ENCODE measurements at places on chromosomes 4 and X.

DNA sequence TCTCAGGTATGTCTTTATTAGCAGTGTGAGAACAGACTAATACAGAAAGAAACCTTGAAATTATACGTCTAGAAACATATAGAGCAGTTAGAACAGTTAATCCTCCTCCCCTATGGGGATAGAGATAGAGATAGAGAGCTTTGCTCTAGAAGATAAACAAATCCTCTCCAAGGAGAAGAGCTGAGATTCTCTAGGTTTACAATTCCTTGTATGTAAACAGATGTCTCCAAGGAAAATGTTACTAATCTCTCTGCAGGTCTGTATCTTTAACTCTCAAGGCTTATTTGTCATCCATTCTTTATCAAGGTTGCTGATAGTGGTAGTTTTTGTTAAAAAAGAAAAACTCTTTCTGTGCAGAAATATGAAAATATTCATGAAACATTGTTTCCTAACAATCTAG lies 282.1 kb upstream of the GIMD1 start:
- H3K27ac ChIP-seq = no peak overlapping the region
- H3K4me1 ChIP-seq = no peaks in the 10 kb centered on the region
- no peak overlapping the region for H3K4me3 ChIP-seq
- DNase-seq = no peak

DNA sequence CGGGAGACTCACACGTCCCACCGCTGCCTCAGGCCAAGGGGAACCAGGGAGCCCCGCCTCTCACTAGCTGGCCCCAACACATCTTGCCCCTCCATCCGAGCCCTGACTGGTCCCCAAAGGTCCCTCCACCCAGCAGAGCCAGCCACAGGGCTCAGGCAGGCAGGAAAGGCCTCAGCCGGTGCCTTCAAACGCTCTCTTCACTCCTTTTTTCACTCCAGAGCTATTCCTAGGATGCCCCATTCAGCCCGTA lies 1.5 kb upstream of the ARHGAP4 start:
- peak overlapping the region; percentile 90 for H3K27ac ChIP-seq
- peaks cover 10% of the 10 kb centered on the region for H3K4me1 ChIP-seq
- no peaks in the 10 kb centered on the region for H3K36me3 ChIP-seq

DNA sequence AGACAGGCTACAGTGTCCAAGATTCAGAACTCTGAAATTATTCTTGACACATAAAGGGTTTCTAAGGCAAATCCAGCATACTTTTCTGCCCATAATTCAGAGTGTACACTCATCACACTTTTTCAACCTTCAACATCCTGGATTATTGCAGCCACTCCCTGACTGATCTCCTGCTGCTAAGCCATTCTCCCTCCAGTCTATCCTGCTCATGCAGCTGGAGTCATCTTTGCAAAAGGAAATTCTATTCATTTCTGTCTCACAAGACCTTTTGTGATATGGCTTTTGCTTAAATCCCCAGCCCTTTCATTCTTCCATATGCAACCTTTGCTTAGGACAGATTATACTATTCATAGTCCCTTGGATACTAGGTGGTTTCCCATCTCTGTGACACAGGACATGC lies 236.1 kb upstream of the LDB2 start:
- no peak overlapping the region for H3K4me3 ChIP-seq
- no peak for DNase-seq
- no peaks in the 10 kb centered on the region for H3K36me3 ChIP-seq
- no peaks in the 10 kb centered on the region for H3K4me1 ChIP-seq
- H3K27ac ChIP-seq = no peak overlapping the region
- H3K27me3 ChIP-seq = no peaks in the 10 kb centered on the region

DNA sequence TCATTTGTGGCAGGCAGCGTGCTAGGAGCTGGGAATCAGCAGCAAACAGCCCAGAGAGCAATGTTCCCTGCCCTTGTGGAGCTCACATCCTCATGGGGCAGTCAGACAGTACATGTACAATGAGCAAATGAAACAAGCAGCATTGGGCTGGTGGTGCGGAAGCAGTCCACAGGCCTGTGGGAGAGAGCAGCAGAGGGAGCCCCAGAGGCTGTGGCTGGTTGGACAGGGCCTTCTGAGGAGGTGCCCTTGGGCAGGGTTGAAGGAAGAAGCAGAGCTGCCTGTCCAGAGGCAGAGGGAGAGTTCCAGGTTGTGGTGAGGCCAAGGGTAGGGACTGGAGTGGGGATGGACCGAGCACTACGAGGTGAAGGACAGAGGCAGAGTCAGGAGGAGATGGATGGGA lies 22.5 kb downstream of the MMGT1 start:
- H3K27me3 ChIP-seq = no peaks in the 10 kb centered on the region
- no peaks in the 10 kb centered on the region for H3K36me3 ChIP-seq
- no peak for DNase-seq
- H3K4me1 ChIP-seq = no peaks in the 10 kb centered on the region
- no peak overlapping the region for H3K4me3 ChIP-seq

DNA sequence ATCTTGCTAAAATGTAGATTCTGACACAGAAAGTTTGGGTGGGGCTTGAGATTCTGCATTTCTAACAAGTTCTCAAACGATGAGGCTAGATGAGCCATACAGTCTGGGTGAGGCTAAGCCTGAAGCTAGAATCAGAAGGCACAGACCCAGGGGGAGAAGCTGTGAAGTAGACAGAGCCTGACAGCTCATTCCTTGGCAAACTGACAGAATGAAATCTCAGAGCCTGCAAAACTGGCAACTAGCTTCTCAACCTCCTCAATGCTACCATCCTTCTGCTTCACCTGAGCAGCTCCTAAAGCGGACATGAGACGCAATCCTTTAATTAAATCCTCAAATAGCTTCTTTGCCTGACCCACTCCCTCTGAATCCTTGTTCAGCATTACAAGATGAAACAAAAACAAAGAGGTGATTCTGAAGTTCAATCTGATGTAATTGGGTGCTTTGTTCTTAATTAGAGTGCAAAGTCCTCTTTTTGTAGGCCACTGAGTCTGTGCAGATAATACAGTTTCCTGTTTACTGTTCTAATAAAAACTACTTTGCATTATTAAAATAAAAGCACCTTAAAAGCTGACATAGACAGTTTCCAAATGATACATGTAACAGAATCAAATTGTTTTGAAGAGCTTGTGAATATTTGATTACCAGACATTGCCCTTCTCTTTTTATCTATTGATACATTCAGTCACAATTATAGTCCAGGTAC lies 71.0 kb upstream of the BMP2K start:
- H3K36me3 ChIP-seq = 0 out of 2 replicates have a peak, but pooled peaks cover 5% of the 10 kb centered on the region
- no peak overlapping the region for H3K4me3 ChIP-seq
- H3K27ac ChIP-seq = no peak overlapping the region
- DNase-seq = no peak
- H3K4me1 ChIP-seq = peaks cover 36% of the 10 kb centered on the region

DNA sequence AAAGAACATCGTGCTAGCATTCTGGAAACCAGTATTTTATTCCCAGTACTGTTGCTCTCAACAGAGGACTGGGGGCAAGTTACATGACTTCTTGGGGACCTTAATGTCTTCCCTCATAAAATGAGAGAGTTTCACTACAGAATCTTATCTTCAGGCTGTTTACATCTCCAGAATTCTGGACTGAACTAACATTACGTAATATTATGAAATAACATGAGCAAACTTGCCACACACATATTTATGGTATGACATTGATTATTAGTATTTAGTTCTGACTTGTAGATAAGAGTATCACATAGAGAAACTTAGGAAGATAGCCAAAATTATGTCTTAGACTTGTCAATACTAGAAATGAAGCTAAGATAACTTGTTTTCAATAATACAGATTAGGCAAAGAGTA lies 68.0 kb downstream of the NFKB1 start:
- H3K27ac ChIP-seq = no peak overlapping the region
- H3K27me3 ChIP-seq = no peaks in the 10 kb centered on the region
- H3K4me3 ChIP-seq = no peak overlapping the region
- DNase-seq = no peak
- H3K36me3 ChIP-seq = no peaks in the 10 kb centered on the region
- H3K4me1 ChIP-seq = no peaks in the 10 kb centered on the region

DNA sequence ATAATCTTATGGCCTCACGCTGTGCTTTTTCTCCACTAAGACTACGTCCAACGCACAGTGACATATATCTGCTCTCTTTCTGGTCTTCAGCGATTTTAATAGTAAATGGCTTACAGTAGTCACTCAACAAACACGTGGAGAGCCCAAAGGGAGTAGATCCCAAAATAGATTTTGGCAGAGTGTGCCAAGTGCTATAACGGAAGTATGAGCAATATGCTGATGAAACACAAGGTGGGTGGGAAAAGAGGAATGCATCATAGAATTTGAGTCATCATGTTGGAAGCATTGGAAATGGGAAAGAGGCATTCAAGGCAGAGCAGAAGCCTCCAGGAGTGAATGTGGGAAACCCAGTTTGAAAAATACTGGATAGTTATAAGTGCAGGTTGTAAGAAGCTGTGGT lies 129.1 kb upstream of the LDB2 start:
- no peak overlapping the region for H3K4me3 ChIP-seq
- no peaks in the 10 kb centered on the region for H3K27me3 ChIP-seq
- H3K4me1 ChIP-seq = peaks cover 4% of the 10 kb centered on the region

DNA sequence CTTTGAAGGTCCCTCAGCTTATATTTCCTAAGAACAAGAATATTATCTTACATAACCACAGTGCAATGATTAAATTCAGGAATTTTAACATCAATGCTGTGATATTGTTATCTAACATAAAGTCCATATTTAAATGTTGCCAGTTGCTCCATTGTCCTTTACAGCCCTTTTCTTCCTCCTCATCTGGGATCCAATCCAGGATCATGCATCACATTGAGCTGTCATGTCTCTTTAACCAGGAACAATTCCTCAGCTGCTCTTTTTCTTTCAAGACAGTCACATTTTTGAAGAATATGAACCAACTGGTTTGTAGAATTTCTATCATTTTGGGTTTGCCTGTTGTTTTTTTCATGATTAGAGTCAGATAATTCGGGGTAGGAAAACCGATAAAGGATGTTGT lies 12.0 kb downstream of the TMSB4X start:
- H3K27me3 ChIP-seq = no peaks in the 10 kb centered on the region
- no peak overlapping the region for H3K4me3 ChIP-seq
- H3K36me3 ChIP-seq = no peaks in the 10 kb centered on the region

- H3K27me3 ChIP-seq = no peaks in the 10 kb centered on the region
- H3K27ac ChIP-seq = no peak overlapping the region
- no peak for DNase-seq
- no peak overlapping the region for H3K4me3 ChIP-seq
Measured at GRCh38 chr4:187294861-187295260, 571.2 kb upstream of the FAT1 start.

GRCh38 chrX:134074151-134074550 lies 88.8 kb upstream of the GPC3 start:
- H3K4me1 ChIP-seq = no peaks in the 10 kb centered on the region
- no peaks in the 10 kb centered on the region for H3K27me3 ChIP-seq
- no peak overlapping the region for H3K27ac ChIP-seq
- no peak overlapping the region for H3K4me3 ChIP-seq
- no peak for DNase-seq

DNA sequence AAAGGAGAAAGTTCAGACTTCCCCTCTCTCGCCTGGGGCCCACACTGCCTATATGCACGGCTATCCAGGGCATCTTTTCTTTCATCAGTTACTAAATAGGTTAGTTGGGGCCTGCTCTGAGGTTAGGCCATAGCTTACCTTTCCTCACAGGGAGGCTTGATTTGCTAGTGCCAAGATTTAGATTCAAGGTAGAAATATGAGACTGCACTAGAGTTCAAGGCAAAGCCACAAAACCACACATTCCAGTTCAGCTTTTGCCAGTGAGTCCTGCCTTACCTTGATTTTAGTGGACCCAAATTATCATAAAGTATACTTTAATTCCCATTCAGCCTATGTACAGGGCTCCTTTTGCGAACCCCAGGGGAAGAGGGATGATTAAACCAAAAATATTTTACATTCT lies 762.8 kb downstream of the PDHA2 start:
- H3K4me1 ChIP-seq = peaks cover 8% of the 10 kb centered on the region
- H3K27me3 ChIP-seq = no peaks in the 10 kb centered on the region
- no peak for DNase-seq
- H3K36me3 ChIP-seq = no peaks in the 10 kb centered on the region

- no peak overlapping the region for H3K4me3 ChIP-seq
- H3K36me3 ChIP-seq = no peaks in the 10 kb centered on the region
- no peaks in the 10 kb centered on the region for H3K27me3 ChIP-seq
- H3K27ac ChIP-seq = no peak overlapping the region
Measured at GRCh38 chr4:29262986-29263385, 1457.2 kb upstream of the PCDH7 start.

- no peaks in the 10 kb centered on the region for H3K4me1 ChIP-seq
- DNase-seq = no peak
- H3K27me3 ChIP-seq = no peaks in the 10 kb centered on the region
- no peak overlapping the region for H3K27ac ChIP-seq
Measured at GRCh38 chrX:127306262-127306661, 486.7 kb downstream of the PRR32 start.

DNA sequence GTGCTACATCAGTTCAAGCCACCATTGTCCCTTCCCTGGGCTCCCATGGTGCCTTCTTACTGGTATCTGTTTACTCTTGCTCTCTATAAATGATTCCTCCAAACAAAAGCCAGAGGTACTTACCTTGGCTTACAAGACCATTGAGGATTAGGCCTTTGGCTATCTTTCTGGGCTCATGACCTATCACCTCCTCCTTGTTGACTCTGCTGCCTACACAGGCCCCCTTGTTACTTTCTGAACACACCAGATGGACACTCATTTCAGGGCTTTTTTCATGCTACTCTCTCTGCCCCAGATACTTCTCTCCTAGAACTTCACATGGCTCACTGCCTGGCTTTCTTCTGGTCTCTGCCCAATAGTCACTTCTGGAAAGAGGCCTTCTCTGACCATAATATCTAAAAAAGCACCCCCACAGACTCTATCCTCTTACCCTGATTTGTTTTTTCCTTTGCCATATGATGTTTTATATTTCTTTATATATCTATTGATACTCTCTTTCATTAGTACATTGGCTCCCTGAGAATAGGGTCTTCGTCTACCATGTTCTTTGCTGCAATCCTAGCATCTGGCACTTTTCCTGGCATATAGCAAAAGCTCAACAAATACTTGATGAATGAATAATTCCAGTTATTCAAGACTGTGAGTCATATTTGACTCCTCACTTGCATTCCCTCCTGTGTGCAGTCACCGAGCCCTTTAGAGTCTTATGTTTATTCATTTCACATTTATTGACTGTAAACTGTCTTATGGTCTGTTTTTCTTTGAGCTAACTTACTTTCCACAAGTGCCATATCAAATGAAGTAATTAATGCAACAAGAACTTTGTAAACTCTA lies 27.1 kb upstream of the TAPT1 start:
- no peak overlapping the region for H3K27ac ChIP-seq
- H3K4me3 ChIP-seq = no peak overlapping the region
- no peak for DNase-seq
- H3K36me3 ChIP-seq = no peaks in the 10 kb centered on the region
- H3K4me1 ChIP-seq = no peaks in the 10 kb centered on the region
- H3K27me3 ChIP-seq = no peaks in the 10 kb centered on the region
